NCI-H146 (cell line): ENCODE measurements at places on chromosomes 7 and 10.

DNA sequence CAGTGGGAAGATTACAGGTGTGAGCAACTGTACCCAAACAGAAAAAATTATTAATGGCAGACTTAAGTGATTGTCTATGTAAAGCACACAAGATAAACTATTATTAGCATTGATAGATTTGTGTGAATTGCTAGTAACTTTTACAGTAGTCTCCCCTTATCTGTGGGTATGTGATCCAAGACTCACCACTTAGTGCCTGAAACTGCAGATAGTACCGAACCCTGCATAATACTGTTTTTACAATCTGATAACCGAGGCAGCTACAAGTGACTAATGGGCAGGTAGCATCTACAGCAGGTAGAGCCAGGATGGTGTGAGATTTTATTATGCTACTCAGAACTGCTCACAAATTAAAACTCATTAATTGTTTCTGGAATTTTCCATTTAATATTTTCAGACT is 31.5 kb downstream of the MPLKIP start:
- no peak for DNase-seq

DNA sequence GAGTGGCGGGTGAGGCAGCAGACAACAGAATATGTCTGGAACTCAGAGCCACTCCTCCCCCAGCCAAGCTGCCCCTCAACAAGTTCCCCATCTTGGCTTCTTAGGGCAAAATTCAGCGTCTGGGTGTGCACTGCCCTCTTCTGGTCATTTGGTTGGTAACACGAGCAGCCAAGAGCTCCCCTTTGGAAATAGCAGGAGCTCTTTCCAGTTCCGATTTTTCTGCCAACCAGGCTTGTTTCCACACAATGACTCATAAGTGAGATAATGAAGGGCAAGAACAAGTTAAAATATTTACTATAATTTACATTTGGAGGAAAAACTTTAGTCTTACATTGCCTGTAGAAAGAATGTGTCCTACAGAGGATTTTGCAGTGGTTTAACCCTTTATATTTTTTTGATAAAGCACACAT is 70.5 kb downstream of the ADCYAP1R1 start:
- peak; percentile 32 for DNase-seq

GRCh38 chr7:11648101-11648500 is 183.9 kb downstream of the THSD7A start:
- DNase-seq = no peak

DNA sequence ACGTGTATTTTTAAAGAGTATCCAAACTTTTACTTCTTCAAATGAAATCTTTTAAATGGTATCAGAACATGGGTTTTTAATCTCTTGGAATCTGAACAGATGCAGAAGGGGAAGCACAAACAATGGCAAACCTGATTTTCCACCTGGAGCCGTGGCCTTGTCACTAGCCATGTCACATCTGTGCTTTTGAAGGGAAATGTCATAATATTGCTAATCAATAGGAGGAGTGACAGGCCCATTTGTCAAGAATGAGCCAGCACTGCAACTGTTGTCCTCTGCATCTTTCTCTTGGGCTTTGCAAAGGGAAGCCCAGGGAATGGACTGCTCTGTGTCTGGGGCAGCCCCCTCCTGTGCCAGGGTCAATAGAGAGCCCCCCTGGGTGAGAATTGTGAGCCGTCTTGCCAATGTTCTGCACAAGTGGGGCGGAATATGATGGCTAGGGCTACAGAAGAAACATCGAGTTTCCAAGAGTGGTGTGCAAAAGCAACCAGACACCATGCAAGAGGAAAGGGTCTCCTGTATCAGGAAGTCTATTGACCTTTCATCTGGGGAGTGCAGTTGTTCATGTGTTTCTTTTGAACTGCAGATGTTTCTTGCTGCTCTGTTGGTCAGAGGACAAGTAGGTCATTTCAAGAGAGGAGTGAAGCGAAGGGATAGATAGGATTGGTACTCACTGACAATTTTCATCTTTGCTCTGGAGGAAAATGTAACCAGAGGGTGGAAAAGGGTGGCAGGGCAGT is 181.8 kb upstream of the NPVF start:
- no peak for DNase-seq

DNA sequence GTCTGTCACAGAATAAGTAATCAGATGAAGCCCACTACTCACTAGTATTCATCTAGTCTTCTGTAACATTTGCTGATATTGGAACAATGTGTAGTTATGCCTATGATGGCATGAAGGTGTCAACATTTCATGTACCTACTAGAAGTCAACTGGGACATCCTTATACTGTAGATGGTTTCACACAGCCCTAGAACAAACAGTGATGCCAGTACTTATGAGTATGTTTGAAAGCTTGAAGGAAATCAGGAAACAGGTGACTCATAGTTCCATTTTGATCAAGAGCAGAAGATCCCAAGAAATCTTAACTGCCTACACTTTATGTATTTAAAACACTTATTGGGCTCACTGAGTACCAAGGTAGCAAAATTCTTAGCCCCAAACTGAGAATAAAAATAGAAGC is 1519.6 kb downstream of the REEP3 start:
- no peak for DNase-seq

DNA sequence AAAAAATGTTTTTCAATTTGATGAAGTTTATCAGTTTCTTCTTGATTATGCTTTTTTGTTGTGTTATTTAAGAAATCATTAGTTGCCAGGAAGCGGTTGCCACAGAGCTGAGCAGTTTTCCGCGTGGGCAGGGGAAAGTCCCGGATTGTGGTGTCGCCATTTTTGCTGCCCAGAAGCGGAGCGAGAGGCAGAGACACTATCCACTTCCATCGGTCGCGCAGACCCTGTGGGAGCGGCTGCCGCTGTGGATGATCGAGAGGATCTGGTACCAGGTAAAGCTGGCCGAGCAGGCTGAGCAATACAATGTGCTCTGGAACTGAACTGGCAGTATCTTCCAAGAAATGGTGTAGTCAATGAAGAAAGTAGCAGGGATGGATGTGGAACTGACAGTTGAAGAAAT is 119.8 kb downstream of the ZNF736 start:
- no peak for DNase-seq

- DNase-seq = no peak
These were observed 329.2 kb upstream of the ZMIZ1 start for GRCh38 chr10:78739444-78740053.

GRCh38 chr10:132911786-132912097 is 30.6 kb downstream of the CFAP46 start:
- DNase-seq = no peak

DNA sequence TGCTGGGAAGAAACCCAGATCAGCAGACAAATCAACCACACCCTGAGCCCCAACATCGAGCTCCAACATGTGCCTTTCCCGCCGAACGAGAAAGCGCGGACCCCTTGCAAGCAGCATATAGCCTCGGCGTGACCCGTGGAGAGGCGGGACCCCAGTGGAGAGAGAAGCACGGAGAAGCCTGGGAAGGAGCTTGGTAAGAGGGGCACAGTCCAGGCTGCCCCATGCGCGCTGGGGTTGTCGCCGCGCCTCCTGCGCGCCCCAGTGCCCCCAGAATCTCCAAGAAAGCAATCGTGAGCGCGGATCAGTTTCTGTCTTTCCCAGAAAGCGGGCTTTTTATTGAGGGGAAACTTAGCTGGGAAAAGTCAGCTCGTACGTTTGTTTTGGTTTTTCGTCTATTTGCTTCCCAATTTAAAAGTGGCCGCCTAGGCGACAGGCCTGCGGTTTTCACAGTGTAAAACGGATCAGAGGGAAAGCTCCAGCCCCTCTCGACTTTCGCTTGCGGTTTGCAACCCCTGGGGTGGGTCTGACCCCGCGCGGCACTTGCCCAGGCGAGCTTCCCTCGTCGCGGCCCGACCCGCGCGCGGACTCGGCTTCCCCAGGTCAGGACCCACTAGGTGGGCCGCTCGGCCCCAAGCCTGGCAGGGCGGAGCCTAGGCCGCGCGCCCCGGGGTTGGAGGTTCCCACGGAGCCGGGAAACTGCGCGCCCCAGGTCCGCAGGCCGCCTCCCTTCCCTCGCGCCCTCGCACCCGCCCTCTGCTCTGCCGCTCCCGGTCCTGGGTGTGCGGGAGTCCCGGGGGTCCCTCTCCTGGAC is 31.1 kb downstream of the SKIDA1 start:
- peak; percentile 62 for DNase-seq

GRCh38 chr10:6406220-6407033 is 173.6 kb downstream of the PRKCQ start:
- no peak for DNase-seq

- no peak for DNase-seq
These were observed 237.4 kb downstream of the SEMA3D start for GRCh38 chr7:84949501-84949900.

- no peak for DNase-seq
These were observed 88.1 kb downstream of the FOXL3 start for GRCh38 chr7:378041-378420.

DNA sequence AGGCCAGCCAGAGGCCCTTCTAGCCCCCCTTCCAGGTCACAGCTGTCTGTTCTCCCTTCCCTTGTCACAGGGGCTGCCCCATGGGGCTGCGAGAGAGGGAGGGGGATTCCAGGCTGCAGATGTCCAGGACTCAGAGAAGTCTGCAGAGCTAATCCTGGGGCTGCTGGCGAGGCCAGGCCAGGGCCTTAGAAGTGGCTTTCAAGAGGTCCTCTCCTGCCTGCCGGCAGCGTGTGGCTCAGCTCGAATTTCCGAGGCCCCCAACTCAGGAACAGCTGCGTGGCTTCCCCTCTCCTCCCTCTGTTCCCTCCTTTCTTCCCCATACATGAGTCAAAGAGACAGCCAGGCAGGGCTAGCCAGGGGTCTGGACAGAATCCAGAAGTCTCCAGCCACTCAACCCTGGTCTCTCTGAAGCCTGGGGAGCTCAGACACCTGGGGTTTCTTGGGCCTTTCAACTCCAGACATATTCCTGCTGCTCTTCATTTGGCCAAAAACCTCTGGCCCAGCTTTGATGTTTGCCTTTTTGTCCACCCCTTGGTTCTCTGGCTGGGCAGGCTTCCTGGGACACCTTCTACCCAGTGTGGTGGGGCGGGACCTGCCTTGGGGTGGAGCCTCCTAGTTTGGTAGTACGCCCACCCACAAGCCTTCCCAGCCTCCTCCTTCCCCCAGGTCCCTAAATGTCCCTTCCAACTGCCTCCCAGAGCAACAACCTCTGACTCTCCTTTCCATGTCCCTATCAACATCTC is 21.8 kb upstream of the EIF5AL1 start:
- no peak for DNase-seq

DNA sequence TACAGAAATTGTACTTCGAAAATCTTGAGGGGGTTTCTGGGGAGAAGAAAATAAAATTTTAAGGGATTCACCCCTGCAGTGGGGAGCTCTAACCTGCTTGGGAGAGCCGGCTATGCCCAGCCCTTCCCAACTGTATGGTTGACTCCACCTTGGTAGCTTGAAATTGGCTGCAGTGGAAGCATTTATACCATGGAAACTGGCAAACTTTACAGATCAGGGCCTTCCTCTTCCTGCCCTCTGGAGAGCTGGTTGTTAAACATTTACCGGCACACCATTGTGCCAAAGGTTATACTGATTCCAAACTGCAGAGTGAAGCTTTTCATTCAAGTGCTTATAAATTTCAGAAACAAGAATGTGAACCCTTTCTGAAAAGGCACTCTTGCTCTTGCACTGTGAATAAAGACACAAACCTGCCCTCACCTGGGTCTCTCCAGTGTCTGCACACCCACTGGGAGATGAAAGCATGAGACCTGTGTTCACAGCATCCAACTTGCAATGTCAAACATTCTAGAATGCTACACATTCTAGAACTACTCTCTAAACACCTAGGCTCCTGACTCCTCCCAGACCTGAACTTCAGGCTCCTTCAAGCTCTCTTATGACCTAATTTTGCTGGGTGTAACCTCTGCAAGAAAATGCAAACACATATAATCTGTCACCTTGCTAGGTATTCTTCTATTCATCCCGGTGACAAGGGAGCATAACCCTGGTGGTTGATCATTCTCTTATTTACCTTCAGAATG is 44.7 kb downstream of the ABLIM1 start:
- no peak for DNase-seq

DNA sequence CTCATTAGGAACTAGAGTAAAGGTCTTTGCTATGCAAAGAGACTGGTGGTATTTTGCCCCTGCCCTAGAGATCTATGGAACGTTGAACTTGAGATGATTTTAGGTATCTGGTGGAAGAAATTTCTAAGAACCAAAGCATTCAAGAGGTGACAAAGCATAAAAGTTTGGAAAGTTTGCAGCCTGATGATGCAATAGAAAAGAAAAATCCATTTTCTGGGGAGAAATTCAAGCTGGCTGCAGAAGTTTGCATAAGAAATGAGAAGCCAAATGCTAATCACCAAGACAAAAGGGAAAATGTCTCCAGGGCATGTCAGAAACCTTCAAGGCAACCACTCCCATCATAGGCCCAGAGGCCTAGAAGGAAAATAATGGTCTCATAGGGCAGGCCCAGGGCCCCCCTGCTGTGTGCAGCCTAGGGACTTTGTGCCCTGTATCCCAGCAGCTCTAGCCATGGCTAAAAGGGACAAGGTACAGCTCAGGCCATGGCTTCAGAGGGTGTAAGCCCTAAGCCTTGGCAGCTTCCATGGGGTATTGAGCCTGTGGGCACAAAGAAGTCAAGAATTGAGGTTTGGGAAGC is 16.5 kb downstream of the TFPI2 start:
- no peak for DNase-seq

DNA sequence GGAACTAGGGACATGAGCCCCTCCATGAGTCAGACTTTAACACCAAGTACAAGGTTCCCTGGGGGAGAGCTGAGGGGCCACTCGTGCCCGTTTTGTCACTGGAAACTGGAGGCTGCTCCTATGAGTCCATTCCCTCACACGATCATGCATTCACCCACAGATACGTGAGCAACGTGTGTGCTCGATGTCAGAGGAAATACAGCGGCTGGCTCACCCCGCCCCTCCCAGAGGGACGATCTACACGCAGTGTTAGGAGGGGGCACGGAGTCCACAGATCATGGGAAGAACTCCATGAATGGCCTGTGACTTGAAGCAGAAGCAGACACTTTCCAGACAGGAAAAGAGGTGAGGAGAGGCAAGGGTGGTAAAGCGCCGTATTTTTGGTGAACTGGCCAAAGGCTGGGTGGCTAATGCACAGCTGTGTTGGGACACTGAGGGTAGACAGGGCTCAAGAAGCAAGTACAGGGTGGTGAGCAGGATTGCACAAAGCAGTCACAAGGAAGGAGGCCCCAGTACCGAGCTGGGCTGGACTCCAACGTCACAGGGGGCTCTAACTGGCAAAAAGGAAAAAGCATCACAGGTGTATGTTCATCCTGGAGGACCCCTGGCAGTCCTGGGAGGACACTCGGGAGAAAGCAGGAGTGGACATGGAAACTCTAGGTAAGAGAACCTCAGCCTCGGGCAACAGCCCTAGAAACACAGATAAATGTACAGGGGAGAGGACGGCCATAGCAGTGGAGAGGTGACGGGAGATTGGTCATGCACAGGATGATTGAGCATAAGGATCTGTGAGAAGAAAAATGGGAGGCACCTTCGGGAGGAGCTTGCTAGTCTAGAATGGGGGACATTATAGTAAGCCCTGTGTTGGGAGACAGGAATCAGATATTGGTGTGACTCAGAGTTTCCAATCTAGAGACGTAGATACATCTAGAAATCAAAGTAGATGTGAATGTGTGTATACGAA is 41.2 kb downstream of the TNS3 start:
- no peak for DNase-seq

GRCh38 chr7:129149511-129149910 is 5.0 kb downstream of the TSPAN33 start:
- DNase-seq = no peak

- DNase-seq = no peak
These were observed 9.2 kb upstream of the GRB10 start for GRCh38 chr7:50791938-50792341.

- DNase-seq = peak; percentile 84
These were observed at the start of gene KIF5B for GRCh38 chr10:32056136-32057035. Gene KIF5B, minus strand, starts transcription at chr10:32056425. Its CDS starts 452 bp downstream, at chr10:32055973.

GRCh38 chr10:94155722-94156271 is 162.1 kb downstream of the PLCE1 start:
- no peak for DNase-seq

- no peak for DNase-seq
These were observed 98.1 kb downstream of the MICALL2 start for GRCh38 chr7:1361016-1361755.
